Activated CD4-positive, alpha-beta T cell treated with anti-CD3 and anti-CD28 coated beads for 24 hours (primary cell): ENCODE measurements at places on chromosomes 5 and 9.

GRCh38 chr9:34675048-34675714 lies 12.7 kb upstream of the CCL27 start:
- DNase-seq: peak; percentile 65

GRCh38 chr9:2616692-2617377 lies 4.8 kb upstream of the VLDLR start:
- no peak for DNase-seq

GRCh38 chr9:131464354-131465000 lies 38.2 kb upstream of the POMT1 start:
- no peak for DNase-seq

GRCh38 chr5:165626161-165626560 lies 2120.7 kb downstream of the MAT2B start:
- DNase-seq: no peak

GRCh38 chr9:136784997-136785361 lies 6.2 kb upstream of the TMEM141 start:
- DNase-seq: no peak
